Fibroblast of skin of right quadriceps (primary cell): ENCODE measurements at places on chromosomes 4 and X.

GRCh38 chrX:6718766-6719165 lies 183.8 kb upstream of the VCX3A start:
- DNase-seq, result no peak

- DNase-seq, result peak; percentile 27
Observed at GRCh38 chrX:101287402-101287801, 3.7 kb downstream of the TAF7L start.

DNA sequence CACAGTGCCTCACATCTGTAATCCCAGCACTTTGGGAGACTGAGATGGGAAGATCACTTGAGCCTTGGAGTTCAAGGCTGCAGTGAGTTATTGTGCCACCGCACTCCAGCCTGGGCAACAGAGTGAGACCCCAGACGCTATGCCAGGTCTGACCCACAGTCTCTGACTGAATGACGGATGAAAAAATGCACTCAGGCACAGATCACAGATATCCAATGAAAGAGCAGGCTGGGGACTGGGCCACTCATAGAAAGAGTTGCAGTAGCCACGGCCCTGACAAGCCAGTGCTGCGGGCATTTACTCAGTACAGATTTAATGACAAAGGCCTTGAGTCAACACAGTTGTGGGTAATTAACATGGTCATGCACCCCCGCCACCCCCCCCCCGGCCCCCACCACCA lies 22.7 kb downstream of the NUDT6 start:
- DNase-seq, result no peak

- DNase-seq, result peak; percentile 89
Observed at GRCh38 chrX:151871244-151871643, 41.4 kb upstream of the MAGEA4 start.

- DNase-seq, result no peak
Observed at GRCh38 chr4:70613306-70614183, 15.0 kb upstream of the ENAM start.

- DNase-seq, result no peak
Observed at GRCh38 chr4:48668254-48669017, 111.6 kb downstream of the FRYL start.

DNA sequence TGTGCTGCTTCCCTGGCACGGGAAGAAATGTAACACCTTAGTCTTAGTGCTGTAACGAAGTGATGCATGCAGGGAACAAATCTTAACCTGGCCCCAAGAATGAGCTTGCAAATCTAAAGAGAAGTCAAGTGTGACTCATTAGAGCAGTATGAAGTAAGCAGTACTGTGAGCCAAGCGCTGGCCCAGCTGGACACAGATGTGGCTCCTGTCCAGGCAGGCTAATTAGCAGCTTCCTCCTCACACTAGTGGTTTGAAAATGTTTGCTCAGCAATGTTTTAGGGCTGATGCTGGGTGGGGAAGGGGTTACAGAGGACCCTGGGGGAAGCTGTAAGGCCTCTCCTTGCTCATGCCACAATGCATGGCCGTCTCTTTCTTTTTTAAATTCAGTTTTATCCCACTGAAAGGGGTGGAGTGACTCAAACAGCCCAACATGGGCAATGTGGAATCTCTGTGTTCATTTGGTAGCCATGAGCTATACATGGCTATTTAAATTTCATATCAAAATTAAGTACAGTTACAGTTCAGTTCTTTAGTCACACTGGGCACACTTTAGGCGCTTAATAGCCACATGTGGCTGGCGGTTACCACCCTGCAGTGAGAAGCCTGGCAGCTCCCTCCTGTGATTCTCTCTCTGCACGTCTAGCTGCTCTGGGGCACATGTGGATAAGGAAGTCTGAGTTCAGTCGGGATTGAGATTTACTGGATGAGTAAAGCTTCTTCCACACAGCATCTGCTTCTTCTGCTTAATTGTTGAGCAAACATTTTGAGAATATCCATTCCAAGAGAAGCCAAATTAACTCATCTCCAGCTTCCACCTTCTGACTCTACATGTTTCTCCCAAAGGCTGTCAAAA lies 48.8 kb downstream of the MAP7D2 start:
- DNase-seq, result peak; percentile 83

- no peak for DNase-seq
Observed at GRCh38 chr4:40789771-40790170, 40.0 kb downstream of the NSUN7 start.

GRCh38 chr4:161393602-161394001 lies 770.2 kb downstream of the FSTL5 start:
- no peak for DNase-seq

GRCh38 chrX:113384628-113385027 lies 544.0 kb upstream of the AMOT start:
- DNase-seq, result peak; percentile 85

DNA sequence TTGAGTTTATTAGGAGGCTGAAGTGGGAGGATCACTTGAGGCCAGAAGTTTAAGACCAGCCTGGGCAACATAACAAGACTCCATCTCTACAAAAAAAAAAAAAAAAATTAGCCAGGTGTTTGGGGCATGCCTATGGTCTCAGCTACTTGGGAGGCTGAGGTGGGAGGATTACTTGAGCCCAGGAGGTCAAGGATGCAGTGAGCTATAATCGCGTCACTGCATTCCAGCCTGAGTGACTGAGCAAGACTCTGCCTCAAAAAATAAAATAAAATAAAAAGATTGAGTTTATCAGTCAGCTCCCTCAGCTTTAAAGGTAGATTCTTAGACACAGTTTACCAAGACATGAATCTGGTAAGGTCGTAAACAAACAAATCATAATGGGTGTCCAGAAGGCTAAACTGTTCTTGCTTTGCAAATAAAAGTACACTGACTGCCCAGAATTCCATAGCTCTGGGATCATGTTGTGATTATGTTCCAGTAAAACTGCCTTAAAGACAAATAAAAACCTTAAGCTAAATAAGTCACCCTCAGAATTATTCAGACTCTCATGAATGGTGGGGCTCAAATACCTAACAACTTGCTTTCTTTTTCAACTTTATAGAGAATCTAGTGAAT lies 18.7 kb downstream of the APOO start:
- no peak for DNase-seq

- DNase-seq, result no peak
Observed at GRCh38 chr4:74934888-74935287, 2.0 kb downstream of the PARM1 start.

- no peak for DNase-seq
Observed at GRCh38 chr4:649751-650310, 24.2 kb downstream of the ATP5ME start.

- no peak for DNase-seq
Observed at GRCh38 chr4:4344915-4345527, 41.9 kb upstream of the NSG1 start.

DNA sequence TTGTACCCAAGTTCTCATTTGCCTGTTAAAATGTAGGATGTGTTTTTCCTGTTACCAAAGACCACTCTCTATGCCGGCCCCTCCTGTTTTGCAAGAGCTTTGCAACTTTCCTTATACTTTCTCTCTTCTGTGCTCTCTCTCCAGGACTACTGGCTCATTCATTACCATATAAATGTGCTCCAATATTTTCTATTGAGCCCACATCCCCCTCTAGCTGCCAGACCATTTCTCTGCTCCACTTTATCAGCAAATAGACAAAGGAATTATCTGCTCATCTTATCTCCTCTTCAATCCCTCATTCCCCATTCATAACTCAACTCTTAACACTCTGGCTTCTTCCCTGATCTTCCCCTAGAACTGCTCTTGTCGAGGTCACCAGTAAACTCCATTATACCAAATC lies 33.6 kb downstream of the RPGR start:
- DNase-seq, result no peak

DNA sequence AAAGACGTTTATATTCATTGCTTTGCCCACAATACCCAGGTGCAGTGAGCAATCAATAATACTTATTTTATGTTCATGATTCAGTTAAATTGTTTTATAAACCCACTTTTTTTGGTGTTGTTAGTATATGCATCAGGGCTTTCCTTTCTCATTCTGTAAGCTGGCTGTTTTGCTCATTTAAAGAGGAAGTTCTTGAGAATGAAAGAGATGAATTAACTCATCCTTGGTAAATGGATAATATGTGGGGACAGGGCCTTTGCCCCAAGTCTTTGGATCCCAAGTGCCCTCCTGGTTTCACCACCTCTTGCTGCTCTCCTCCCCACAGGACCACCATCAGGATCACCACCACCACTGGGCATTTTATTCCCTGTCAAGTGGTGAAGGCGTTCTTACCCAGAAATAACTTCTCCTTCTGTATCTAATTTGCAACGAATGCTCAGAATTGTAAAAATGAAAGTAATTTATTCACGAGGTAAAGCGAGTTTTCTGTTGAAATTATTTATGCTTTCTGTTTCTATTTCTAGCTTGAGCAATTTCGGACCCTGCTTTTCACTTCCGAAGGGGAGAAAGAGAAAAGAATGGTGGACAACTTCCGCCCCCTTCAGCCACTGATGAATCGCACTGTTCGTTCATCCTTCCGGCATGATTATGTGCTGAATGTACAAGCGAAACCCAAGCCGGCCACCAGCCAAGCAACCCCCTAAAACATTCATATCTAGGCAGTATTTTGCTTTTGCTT lies 8.2 kb upstream of the ZRSR2 start:
- no peak for DNase-seq

- peak; percentile 62 for DNase-seq
Observed at GRCh38 chr4:158538176-158538575, 16.5 kb downstream of the RXFP1 start.

DNA sequence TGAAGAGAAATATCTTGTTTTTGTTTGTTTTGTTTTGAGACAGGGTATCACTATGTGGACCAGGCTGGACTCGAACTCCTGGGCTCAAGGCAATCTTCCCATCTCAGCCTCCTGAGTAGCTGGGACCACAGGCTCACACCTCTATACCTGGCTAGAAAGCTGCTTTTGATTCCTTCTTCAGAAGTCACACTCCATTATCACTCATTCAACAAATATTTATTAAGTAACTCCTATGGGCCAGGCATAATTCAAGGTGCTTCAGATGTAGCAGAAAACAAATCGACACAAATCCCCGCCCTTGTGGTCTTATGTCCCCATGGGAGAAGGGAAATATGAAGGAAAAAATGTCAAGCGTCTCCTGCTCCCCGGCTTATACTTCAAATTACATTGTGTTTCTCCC lies 72.6 kb upstream of the DHX15 start:
- DNase-seq, result no peak

- no peak for DNase-seq
Observed at GRCh38 chr4:59258002-59258401, 1942.1 kb upstream of the ADGRL3 start.

- DNase-seq, result no peak
Observed at GRCh38 chr4:125511715-125512114, 197.0 kb downstream of the FAT4 start.

- DNase-seq, result no peak
Observed at GRCh38 chr4:7350396-7350795, 84.3 kb downstream of the PSAPL1 start.

DNA sequence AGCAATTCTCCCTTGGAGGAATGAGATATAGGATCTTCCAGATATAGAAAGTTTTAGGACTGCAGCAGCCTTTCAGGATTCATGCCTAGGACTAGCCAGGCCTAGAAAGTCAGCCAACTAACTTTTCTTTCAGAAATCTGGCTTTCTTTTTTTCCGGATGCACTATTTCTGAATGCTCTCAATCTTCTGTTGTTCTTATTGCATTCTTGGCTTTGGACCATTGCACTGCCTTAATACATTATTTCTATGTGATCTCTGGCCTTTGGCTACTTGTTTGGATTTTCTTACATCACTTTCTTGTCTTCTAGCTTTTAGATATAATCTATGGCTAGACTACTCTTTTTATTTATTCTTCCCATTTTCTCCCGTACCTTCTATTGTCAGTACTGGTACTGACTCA lies 813.1 kb upstream of the HTR2C start:
- DNase-seq, result no peak
